ENCODE measurements at places on chromosomes 2 and 18.

GRCh38 chr18:54710900-54711281 is 117.4 kb upstream of the RAB27B start:
- DNase-seq, result no peak

- DNase-seq, result no peak
Measured at GRCh38 chr2:122988395-122989221, 1036.5 kb upstream of the CNTNAP5 start.

DNA sequence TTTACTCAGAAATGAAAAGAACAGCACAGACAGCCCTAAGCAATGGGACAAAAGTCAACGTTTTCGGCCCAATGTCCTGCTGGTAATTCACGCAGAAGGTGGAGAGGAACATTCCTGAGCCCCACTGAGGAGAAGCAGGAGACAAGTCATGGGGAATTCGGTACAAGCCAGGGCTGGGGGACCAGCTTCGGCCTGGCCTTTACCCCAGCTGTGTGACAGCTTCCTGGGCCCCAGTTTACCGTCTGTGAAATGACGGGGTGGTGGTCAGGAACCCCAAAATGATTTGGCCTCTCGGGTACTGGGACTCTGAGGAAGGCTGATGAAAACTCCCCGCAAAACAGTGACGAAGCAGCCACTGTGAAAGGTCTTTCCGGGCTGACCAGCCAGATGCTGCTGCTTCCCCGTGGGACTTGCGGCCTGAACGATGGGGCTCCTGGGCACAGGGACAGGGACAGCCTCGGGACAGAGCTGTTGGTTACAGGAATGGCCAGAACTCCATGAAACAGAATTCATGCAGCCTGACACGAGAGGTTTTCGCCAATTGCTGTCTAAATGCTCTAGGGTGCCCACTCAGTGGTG is 21.6 kb downstream of the KIF1A start:
- DNase-seq, result no peak

GRCh38 chr2:30026091-30027055 is 105.0 kb upstream of the ALK start:
- DNase-seq, result peak; percentile 9

DNA sequence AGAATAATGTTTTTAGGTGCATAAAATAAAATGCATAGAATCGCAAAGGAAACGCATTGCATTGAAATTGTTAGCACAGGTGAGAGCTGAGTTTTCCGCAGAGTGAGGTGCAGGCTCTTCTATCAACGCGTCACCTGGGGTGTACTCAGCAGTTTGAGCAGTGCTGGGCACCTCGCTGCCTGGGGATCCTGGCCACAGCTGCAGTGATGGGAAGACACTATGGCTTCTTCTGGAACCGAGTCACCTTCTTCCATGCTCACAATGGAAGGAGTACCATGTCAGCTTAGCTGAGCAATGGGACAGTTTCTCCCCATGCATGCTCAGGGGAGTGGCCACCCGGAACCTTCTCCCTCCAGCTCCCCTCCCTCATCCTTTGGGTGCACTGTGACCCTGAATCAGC is 95.4 kb upstream of the OTOS start:
- no peak for DNase-seq

DNA sequence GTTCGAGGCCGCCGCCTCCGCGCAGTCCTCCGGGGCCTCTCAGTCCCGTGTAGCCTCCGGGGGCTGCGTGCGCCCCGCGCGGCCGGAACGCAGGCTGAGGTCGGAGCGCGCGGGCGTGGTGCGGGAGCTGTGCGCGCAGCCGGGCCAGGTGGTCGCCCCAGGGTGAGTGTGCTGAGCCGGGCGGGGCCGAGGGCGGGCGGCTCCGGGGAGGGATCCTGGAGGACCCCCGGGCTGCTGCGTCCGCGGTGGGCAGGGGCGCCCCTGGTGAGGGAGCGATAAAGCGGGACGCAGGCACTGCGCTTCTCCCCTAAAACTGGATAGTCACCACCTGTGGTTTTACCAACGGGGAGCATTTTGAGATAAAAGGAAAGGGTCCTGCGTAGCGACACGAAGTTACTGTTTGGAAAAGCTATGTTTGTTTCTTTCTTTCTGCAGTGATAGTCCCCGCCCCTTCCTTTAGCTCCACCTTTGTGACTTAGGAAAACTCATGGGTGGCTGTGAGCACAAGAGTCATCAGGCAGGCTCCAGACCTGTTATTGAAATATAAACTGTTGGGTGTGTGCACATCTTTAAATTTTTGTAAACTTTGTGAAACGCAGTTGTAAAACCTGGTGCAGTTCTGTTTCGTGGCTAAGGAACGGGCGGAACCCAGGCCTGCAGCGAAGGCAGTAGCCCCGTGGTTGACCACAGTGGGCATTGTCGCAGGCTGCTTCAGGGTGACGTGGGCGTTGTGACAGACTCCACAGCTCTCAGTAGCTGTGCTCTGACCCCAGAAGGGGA is 687 bp downstream of the CTDP1 start:
- peak; percentile 63 for DNase-seq

- no peak for DNase-seq
Measured at GRCh38 chr2:205869439-205869838, 187.1 kb downstream of the NRP2 start.

DNA sequence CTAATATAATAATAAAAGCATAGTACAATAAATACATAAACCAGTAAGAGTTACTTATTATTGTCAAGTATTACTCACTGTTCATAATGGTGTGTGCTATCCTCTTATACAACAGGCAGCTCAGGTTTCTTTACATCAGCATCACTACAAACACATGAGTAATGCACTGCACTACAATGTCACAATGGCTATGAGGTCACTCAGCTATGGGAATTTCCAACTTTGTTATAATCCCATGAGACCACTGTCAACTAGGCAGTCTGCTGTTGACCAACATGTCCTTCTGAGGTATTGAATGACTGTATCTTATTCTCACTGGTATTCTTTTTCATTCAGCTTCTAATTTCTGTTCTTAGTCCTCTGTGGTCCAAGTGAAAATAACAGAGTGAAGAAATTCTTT is 250.4 kb upstream of the DSEL start:
- no peak for DNase-seq
